ENCODE measurements at places on chromosomes 7 and 10. TPM values are rescaled to one million over a fixed set of nuclear protein-coding genes. Genes with fewer than 3 reads are reported as not detected.

Gene PGAM2
- 0.63 TPM for polyA plus RNA-seq

Gene NPSR1
- not detected for polyA plus RNA-seq

Gene MLXIPL
- polyA plus RNA-seq = 3.4 TPM

Gene HOXA7
- polyA plus RNA-seq = 1.0 TPM

Gene PLEKHS1
- 4.2 TPM for polyA plus RNA-seq

Gene BMPER
- 3.7 TPM for polyA plus RNA-seq

Gene GPNMB
- 47.7 TPM for polyA plus RNA-seq

Gene HELLS
- polyA plus RNA-seq = 5.2 TPM

Gene ADIRF
- 469 TPM for polyA plus RNA-seq

Gene NUTM2E
- 0.71 TPM for polyA plus RNA-seq

Gene ADAM8
- polyA plus RNA-seq = 79.2 TPM

Gene PRKG1
- polyA plus RNA-seq = 2.1 TPM

Gene FIGNL1
- polyA plus RNA-seq = 4.8 TPM

Gene ST8SIA6
- polyA plus RNA-seq = 1.8 TPM

Gene ABCB1
- polyA plus RNA-seq = 2.0 TPM

Gene CCL26
- polyA plus RNA-seq = 0.94 TPM

Gene STOX1
- 1.8 TPM for polyA plus RNA-seq

Gene PNLIP
- polyA plus RNA-seq = 0.14 TPM

Gene GJD4
- 0.07 TPM for polyA plus RNA-seq

Gene CYP3A7
- 0.19 TPM for polyA plus RNA-seq

Gene PDE6C
- polyA plus RNA-seq = not detected

Gene INHBA
- 1.6 TPM for polyA plus RNA-seq

Gene C10orf71
- polyA plus RNA-seq = not detected

Gene ZNF727
- 0.12 TPM for polyA plus RNA-seq

Gene RAPGEF5
- polyA plus RNA-seq = 35.8 TPM

Gene AS3MT
- 1.9 TPM for polyA plus RNA-seq

Gene GIMAP1
- polyA plus RNA-seq = 10.0 TPM

Gene A1CF
- under 0.01 TPM for polyA plus RNA-seq
